ENCODE measurements at places on chromosomes 6 and 20.

DNA sequence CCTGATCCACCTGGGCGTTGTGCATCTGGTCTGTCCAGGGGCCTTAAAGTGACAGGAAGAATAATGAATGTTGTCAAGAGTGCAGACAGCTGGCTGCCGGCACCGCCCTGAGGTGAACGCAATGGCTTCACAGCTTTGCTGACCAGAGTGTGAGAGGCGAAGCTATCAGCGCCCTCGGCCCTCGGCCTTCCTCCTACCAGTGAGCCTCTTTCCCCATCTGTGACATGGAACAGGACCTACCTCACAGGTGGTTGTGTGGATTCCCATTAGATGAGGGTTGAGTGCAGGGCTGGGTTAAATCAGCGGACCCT, 54.8 kb downstream of the CTCFL start:
- no peak for DNase-seq

- no peak for DNase-seq
These were observed 137.7 kb downstream of the BACH2 start for GRCh38 chr6:90158936-90159335.

GRCh38 chr6:372336-372911, 19.1 kb upstream of the IRF4 start:
- DNase-seq: no peak

- no peak for DNase-seq
These were observed 3.8 kb downstream of the MTCL3 start for GRCh38 chr6:127515234-127515793.

DNA sequence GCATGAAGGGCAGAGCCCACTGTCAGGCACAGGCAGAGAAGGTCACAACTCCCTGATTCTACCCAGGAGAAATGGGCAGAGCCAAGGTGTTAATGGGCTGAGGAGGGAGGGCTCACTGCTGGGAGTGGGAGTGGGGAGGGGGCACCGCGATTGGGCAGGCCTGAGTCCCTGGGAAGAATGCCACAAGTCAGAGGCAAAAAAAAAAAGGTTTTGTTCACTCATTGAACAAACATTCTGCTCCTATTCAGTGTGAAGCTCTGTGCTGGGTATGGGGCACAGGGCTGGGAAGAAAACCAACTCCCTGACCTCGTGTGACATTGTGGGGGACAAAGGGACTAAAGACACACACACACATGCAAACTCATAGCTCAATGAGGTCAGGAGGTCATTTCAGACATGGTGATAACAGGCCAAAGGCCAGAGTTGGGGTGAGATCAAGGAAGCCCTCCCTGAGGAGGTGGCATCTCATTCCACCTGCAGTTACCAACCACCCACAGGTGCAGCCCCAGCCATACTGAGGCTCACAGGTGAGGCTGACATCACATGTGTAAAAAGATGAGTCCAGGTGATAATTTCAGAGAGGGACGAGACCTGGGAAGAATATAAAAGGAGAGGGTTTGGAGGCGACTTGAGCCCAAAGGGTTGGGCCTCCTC, 3.2 kb upstream of the PMEPA1 start:
- DNase-seq: no peak

GRCh38 chr20:17859002-17859615, 109.5 kb downstream of the SNX5 start:
- DNase-seq: no peak

DNA sequence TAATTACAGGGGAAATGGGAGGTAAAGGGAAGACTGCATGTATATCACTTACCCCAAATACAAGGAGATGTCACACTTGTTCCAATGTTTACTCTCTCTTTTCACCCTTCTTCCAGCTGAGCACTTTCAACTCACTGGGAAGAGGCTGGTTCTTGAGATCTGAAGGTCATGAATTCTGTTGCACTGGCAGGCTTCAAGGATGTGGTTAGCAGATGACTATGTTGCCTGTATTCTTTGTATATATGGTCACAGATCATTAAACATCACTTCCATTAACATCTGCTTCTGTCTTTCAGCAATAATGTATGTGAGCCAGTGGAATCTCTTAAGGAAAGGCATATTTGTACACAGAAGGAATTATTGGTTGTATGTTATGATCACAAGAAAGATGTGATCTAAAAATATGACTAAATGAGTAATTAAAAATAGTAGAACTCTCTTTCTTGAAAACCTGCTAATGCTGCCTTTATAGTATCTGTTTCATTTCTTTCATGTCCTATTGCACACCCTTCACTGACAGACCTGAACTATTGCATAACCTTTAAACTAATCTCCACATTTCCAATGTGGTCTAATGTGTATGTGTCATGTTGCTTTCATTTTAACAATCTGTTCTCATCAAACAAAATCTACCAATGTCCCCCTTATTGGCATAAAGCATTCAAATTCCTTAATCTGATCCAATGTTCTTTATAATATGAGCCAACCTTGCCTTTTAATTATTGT, 131.4 kb upstream of the EPHA7 start:
- no peak for DNase-seq

GRCh38 chr6:127299522-127300240, 33.0 kb downstream of the RNF146 start:
- DNase-seq: no peak

- no peak for DNase-seq
These were observed 13.9 kb downstream of the TNFAIP3 start for GRCh38 chr6:137880746-137881521.

DNA sequence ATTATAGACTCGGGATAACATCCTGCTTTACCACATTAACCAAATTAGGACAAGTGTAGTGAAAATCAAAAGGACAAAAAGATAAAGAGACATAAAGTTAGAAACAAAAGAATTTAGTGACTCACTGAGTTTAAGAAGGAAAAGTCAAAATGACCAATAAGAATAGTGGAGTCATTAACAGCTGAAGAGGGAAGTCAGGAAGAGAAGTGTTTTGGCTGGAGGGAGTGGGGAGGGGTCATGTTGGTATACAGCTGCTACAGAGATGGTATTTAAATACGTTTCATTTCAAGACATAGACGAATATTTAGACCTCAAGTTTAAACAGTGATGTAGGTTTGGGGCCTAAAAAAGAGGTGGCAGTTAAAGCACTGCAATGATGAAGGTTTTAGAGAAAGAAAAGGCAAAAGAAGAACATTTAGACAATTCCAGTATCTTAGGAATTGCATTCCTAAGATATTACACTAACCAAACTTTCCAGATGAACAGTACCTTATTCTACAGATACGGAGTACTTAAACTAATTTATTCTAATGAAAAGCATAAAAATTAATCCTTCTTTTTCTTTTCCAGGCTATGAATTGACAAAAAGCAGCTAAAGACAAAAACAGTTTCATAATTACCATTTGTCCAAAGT, 10.6 kb downstream of the FKBP5 start:
- DNase-seq: no peak

GRCh38 chr6:15246217-15246665, 372 bp downstream of the JARID2 start:
- DNase-seq: no peak

DNA sequence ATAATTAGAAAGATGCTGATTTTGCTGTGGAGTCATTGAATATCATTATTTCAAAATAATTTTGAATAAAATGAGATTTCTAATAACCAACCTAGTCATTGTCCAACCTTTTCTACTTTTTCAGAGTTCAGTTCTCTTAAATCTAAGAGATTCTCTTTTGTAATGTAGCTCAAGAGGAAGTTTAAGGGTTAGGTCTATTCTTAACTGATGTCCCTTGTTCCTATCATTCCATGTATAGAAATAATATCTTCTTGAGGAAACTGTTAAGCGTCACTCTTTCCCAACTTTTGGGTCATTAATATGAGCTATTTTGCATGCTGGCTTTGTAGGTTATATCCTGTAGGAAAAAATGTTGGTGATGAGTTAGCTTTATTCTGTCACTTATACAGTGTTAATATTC, 27.0 kb downstream of the RNF144B start:
- DNase-seq: no peak

DNA sequence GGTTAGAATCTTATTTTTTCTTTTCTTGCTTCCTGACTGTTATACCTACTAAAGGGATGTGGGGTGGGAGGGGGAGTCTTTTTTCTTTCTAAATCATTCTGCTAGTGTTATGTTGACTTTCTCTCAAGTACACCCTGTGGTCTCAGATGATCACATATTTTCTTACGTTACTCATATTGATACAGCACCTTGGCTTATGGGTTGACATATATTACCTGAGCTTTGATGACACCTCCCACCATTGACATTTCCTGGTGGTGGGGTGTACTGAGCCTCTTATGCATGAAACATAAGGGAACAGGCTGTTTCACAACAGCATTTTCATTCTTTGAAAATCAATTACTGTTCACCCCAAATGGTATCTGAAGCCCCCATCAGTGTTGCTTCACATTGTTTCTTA, 169.8 kb downstream of the MMS22L start:
- DNase-seq: no peak

- DNase-seq: no peak
These were observed 153.5 kb downstream of the ZMYND8 start for GRCh38 chr20:47202733-47203667.

DNA sequence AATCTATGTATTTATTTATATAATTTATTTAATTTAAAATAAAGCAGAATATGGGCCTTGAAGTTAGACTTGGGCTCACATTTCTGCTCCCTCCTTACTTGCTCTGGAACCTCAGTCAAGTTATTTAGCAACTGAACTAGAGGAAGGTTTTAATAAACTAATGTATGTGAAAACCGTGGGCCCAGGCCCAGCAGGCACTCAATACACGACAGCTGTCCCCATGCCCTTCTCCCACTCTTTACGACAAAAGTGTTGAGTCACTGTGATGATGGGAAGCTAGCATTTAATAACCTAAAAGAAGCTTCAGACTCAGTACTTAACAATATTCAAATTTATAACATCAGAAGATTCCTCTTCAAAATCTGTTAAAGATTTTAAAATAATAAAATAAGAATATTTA, 46.7 kb downstream of the SERAC1 start:
- no peak for DNase-seq

DNA sequence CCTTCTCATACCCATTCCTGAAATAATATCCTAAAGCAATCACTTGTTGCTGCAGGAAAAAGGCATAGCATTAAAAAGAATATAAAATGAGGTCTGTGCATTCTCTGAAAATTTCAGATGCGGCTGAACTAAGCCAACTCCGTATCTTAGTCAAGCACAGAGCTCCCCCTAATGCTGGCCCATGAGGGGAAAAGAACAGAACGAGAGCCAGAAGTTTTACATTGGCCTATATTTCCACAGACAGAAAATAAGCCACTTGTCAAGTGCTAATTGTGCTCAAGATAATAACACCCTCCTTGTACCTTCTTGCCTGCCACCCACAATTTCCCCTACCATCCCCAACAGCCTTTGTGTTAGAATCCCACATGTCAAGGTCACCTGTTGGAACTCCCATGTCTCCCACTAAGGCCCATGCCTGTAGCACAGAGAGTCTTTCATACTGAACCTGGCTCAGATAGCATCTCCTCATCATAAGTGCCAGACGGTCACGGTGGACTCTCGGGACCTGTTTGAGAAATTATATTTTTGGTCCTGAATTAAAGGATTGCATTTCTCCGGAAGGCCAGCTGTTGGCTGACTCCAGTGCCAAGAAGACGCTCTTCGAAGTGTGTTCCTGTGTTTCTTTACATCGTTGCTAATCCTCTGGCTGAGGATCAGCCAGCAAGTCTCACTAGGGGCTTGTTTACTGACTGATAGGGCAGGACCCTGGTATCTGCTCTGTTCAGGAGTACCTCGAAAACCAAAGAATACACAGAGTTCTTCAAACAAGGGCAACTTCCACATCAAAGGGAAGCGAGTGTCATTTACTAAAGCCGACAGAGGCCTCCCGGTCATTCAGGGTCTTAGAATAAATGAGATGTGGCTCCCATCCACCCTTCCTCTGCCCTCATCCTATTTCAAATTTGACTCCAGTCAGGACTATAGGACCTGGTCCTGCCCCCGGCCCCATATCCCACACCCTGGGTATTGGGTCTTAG, 183.4 kb upstream of the FBXL4 start:
- no peak for DNase-seq

DNA sequence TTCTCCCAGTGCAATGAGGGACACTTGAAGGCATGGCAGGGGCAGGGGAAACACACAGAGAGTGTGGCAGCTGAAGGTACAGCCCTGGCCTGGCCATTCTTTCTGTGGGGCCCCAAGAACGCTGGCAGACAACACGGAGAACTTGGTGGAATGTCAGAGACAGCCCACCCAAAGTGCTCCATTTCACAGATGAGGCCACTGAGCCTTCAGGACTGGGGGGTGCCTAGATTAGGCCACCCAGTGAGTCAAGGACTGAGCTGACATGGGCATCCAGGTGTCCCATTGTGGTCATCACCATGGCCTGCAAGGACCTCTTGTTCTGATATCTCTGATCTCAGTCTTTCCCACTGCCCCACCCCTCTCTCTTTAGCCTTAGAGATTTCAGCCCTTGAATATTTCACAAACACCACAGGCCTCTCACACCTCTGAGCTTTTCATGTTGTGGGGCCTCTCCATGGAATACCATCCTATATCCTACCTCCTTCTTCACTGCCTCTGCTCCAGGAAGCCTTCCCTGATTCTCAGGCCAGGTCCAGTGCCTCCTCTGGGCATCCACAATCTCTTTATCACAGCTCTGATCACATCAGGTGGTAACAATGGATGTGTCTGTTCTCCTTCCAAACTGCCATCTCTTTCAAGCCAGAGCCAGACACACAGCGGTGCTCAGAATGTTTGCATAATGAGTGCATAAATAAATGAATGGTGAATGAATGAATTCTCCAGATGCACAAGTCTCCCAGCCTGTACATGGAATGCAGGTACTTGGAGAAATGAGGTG, 2.0 kb upstream of the RSPO4 start:
- no peak for DNase-seq

- DNase-seq: no peak
These were observed 78.6 kb downstream of the MDGA1 start for GRCh38 chr6:37618916-37619590.

DNA sequence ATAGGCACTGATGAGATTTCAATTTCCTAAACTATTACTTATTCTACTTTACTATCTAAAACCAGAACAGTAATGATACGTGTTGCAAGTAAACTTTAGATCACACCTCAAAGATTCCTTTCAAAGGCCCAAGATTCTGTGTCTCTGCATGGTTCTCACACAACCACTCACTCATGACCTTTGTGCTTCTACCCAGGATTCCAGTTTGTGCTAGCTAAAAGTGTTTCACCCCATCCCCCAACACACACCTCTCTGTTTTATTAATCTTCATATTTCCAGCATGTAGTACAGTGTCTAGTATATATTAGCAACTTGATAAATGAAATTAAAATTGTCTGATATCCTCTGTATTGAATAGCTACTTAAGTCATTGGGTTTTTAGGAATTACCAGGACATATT, 8.8 kb upstream of the SH3BGRL2 start:
- no peak for DNase-seq

- no peak for DNase-seq
These were observed 19.3 kb downstream of the FGD2 start for GRCh38 chr6:37024656-37025337.

- no peak for DNase-seq
These were observed 370.1 kb downstream of the ADGRB3 start for GRCh38 chr6:69005199-69005598.

- no peak for DNase-seq
These were observed 197.5 kb downstream of the OTOR start for GRCh38 chr20:16945619-16946018.
